ENCODE measurements at places on chromosomes 1 and 21. TPM values are rescaled to one million over a fixed set of nuclear protein-coding genes. Genes with fewer than 3 reads are reported as not detected.

DNA sequence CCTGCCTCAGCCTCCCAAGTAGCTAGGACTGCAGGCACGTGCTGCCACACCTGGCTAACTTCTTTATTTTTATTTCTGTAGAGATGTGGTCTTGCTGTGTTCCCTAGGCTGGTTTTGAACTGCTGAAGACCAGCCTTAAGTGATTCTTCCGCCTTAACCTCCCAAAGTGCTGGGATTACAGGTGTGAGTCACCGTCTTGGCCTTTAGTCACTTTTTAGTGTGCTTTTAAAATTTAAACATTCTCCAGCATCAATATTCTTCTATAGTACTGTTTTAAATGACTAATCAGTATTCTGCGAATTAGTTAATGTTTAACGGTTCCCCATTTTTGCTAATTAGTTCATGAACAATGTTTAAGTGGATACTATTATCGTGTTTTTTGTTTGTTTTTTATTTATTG, 60.6 kb downstream of the DYRK1A start:
- DNase-seq, result no peak
- H3K27ac ChIP-seq, result no peak overlapping the region
- H3K4me1 ChIP-seq, result peaks cover 18% of the 10 kb centered on the region
- H3K36me3 ChIP-seq, result peaks cover 38% of the 10 kb centered on the region

DNA sequence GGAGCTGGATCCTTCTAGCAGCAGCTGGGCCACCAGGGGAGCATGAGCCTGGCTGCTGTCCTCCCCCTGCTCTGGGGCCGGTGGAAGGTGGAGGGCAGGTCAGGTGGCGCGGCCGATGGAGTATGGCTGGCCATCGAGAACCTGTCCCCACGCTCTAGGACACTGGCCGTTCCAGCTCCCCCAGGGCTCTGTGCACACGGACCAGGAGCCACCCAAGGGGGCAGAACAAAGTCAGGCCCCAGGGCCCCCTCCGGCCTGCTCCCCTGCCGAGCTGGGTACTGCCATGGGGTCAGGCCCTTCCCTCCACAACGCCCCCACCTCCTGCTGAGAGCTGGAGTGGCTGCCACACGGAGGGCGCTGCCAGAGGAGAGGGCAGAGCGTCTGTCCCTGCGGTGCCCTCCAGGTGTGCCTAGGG, 4.5 kb upstream of the PLCH2 start:
- H3K36me3 ChIP-seq, result no peaks in the 10 kb centered on the region
- H3K4me1 ChIP-seq, result peaks cover 13% of the 10 kb centered on the region
- H3K27me3 ChIP-seq, result no peaks in the 10 kb centered on the region
- H3K4me3 ChIP-seq, result no peak overlapping the region
- no peak overlapping the region for H3K27ac ChIP-seq
- no peak for DNase-seq

GRCh38 chr21:36828891-36829515, 130.1 kb downstream of the SIM2 start:
- no peaks in the 10 kb centered on the region for H3K27me3 ChIP-seq
- DNase-seq, result no peak
- H3K4me3 ChIP-seq, result no peak overlapping the region

DNA sequence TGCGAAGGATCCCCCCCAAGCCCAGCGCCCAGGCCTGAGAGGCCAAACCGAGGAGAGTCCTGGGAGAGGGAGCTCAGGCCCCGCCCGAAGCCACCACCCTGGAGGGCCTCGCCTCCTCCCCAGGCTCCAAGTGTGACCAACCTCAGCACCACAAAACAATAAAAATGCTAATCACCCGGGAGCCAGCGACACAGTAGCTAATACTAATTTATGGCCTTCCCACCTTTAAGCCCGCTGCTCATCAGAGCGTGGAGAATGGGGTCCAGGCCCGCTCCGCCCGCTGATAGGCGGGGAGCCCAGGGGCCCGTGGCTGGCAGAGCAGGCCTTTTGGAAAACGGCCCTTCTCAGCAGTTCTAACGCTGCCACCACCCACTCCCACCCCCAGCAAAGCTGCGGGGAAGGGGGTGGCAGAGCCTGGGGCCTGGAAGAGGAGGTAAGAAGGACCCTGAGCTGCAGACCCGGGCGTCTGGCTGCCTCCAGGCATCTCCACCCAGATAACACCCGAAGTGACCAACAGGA, 20.4 kb upstream of the TAS1R2 start:
- no peaks in the 10 kb centered on the region for H3K4me1 ChIP-seq
- no peaks in the 10 kb centered on the region for H3K36me3 ChIP-seq
- no peak for DNase-seq
- H3K27me3 ChIP-seq, result no peaks in the 10 kb centered on the region
- H3K4me3 ChIP-seq, result no peak overlapping the region
- H3K27ac ChIP-seq, result no peak overlapping the region

DNA sequence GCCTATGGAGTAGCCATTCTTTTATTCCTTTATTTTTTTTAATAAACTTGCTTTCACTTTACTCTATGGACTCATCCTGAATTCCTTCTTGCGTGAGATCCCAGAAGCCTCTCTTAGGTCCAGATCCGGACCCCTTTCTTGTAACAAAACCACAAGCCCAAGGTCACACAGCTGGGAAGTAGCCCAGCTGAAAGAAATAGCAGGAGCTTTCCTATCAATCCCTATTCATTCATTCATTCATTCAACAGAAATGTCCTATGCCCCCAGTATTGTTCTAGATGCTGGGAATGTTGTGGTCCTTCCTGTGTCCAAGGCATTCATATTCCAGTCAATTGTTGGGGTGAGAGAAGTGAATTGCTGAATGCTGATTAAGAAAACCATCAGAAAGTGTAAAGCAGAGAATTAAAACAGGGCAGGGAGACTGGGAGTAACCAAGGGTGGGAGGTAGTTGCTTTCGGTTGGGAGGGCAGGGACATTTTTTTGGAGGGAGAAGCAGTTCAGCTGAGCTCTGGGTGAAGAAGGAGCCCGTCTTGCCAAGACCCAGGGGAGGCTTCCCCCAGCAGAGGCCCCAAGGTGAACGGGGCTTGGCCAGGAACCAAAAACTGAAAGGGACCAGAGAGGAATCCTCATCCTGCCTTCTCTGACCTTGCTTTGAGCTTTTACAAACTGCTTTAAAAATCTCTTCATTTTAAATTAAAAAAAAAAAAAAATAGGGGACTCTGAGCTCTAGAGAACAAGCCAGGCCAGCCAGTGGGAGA, 10.8 kb downstream of the PLA2G2D start:
- no peak overlapping the region for H3K27ac ChIP-seq
- H3K27me3 ChIP-seq, result peaks cover 3% of the 10 kb centered on the region
- DNase-seq, result no peak
- H3K4me1 ChIP-seq, result no peaks in the 10 kb centered on the region
- H3K36me3 ChIP-seq, result no peaks in the 10 kb centered on the region

The AGT gene
- total RNA-seq, result not detected

The RNU1-1 gene
- total RNA-seq, result 4,982 TPM

All from CD4-positive, alpha-beta T cell (primary cell).